ENCODE measurements at places on chromosomes 7 and 10.

DNA sequence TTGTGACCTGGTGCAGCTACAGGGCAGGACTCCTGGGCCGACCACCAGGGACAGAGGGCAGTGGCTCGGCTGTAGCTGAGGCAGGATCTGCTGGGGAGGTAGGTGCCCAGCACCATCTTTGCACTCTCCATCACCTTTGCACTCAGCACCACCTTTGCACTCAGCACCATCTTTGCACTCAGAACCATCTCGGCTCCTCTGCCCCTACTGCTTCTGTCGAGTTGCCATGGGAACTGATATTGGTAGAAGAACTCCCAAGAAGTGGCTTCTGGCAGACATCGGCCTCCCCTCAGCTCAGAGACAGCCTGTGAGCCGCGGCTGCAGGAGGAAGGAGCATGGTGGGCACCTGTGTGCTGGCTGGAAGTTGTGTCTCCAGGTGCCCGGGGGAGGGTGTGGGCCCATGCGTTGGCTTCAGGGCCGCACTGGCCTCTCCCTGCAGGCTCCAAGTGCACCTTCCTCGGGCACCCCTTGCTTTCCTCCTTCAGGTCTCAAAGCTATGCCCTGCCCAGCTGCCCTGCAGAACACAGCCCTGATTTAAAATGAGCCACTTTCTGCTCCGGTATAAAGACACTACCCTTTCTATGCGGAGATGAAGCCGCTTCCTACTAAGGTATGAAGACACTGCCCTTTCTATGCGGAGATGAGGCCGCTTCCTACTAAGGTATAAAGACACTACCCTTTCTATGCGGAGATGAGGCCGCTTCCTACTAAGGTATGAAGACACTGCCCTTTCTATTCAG lies 514.5 kb downstream of the PTPRN2 start:
- DNase-seq = no peak

- no peak for DNase-seq
Measured at GRCh38 chr7:157276731-157277562, 59.9 kb upstream of the DNAJB6 start.

GRCh38 chr10:11270135-11270857 lies 252.6 kb downstream of the CELF2 start:
- DNase-seq = peak; percentile 73

DNA sequence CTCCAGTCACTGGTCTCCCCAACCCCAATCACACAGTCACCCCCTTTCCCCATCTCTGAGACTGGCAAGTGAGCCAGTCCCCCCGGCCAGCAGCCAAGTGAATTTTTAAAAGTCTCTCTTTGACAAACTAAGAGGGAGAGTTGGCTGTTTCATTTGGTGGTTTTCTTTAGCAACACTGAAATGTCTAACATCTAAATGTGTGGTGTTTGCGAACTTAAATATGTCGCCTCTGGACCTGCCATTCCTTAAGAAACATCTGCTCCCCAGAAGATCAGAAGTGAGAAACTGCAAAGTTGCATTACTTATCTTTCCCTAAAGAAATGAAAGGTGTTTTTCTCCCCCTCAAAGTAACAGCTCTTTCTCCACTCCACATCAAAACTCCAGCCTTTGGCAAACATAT lies 34.7 kb upstream of the PLXNA4 start:
- DNase-seq = no peak

DNA sequence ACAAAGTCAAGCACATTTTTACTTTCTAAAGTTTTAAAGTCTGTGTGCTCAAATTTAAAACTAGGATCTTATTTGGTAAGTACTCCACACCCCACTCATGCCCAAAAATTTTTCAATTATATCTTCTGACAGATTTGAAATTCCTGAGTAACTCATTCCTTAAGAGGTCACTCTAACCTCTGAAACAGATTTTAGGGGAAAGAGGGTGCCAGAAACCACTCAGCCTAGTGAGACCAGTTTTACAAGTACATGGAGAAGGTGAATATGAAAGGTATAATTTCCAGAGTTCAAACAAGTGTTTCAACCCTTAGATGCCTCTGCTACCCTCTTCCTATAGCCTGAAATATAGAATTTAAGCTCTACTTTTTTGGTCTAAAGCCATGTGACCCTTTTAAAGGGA lies 79.2 kb downstream of the C7orf25 start:
- DNase-seq = no peak

DNA sequence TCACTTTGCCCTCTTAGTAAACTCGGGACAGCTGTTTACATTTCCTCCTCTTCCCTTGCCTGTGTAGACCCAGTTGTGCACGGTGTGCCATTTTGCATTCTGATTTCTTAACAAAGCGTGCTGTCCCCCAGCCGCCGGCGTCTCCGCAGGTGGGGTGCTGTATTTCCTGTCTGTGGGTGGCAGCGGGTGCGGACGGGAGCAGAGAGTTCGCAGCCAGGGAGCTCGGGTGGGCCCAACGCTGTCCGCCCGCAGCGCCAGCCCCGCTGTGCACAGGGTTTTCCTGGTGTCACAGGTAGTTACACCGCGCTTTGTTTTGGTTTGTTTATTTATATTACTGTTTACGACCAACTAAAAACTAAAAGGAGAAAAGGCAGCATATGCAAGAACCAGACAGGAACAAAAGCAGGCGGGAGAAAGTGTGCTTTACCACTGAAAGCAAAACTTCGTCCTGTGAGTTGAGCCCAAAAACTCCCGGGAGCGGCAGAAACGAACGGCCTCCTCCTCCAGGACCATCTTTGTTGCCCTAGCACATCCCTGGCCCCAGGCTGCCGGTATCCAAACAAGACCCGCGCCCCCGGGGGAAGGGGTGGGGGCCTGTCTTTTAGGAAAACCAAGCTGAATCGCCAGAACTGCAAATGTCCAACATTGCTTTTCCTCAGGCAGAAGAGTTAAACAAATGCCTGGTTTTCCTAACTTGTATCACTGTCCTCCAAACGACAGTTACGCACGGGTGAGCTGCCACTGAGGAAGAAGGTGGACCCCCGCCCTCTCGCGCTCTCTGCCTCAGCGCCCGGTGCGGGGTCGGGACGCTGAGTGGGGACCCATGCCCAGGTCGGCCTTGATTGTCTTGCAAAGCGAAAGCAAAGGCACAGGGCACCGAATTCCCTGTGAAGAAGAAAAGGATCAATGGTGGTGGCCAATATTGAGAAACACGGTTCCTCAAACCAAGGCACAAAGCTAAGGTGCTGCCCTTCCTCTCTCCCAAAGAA lies 45.9 kb upstream of the DRGX start:
- DNase-seq = no peak

- DNase-seq = no peak
Measured at GRCh38 chr10:49629431-49629881, 15.6 kb downstream of the CHAT start.

DNA sequence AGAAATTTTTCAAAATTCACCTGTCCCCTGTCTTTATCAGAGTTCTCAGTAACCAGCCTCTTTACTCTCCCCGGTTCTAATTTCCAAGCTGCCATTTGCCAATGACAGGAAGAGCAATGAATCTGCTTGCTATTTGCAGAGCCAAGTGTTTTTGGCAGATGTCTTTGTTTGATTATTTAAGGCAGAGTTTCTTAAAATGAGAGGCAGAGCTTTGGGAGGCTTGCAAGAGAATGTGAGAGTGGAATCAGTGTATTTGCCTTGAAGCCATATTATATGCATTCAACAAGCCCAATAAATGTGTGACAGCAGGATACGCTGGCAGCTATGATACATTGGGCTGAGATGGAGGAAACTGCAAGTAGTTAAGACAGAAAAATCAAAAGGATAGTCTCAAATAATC lies 196.5 kb downstream of the PHF14 start:
- DNase-seq = no peak

Measured in stimulated activated CD4-positive, alpha-beta T cell treated with anti-CD3 and anti-CD28 coated beads, Interleukin-4, amount 100 ng/mL, for 48 hours (primary cell).